ENCODE measurements at places on chromosomes 4 and X. TPM values are rescaled to one million over a fixed set of nuclear protein-coding genes. Genes with fewer than 3 reads are reported as not detected.
A peak's percentile ranks its signal among the peaks of the same experiment; 100 is the strongest.

STK32B gene
- 0.90 TPM for total RNA-seq

ADH6 gene
- not detected for total RNA-seq

IGFBP7 gene
- total RNA-seq: 527 TPM

PABPC1L2A gene
- not detected for total RNA-seq

GLRA3 gene
- not detected for total RNA-seq

DNA sequence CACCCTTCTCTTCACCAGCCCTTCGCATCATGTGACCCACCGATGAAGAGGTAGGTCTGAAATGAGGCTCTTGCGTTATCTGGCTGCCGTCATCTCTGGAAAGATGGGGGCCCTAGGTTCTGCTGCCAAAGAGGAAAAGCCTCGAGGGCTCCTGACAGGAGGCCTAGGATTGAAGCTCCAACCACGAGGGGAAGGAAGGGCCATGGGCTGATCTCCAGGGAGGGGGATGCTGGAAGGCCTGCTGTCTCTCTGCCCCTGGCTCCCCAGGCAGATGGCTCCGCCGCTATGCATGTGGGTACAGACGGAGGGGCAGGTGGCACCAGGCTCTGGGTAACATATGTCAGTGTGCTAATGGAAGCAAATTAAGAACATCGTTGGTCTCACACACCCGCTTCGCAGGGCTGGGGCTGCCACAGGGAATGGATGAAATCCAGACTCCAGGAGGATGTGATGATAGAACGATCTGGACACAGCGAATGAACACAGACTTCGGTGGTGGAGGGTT is 44.9 kb downstream of the AFAP1 start:
- no peak overlapping the region for H3K27ac ChIP-seq
- DNase-seq: no peak
- H3K36me3 ChIP-seq: no peaks in the 10 kb centered on the region
- no peaks in the 10 kb centered on the region for H3K27me3 ChIP-seq
- H3K4me1 ChIP-seq: no peaks in the 10 kb centered on the region

DNA sequence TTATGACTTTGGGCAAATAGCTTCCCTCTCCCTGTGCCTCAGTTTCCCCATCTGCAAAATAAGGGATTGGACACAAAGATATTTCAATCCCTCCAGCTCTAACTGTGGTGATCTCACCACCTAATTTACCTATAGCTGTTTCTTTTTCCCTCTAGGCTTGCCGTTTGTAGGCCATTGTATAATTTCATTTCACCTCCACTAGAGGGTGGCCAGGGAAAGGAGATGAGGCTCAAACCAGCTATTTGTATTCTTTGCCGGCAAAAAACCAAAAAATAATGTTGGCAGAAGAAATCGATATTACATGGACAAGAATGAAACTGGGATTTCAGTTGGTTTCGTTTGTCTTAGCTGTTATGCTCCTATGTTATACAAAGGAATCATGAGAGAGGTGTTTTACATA is 36.1 kb upstream of the DOCK11 start:
- no peaks in the 10 kb centered on the region for H3K36me3 ChIP-seq
- H3K27me3 ChIP-seq: no peaks in the 10 kb centered on the region
- no peak overlapping the region for H3K4me3 ChIP-seq
- no peak overlapping the region for H3K27ac ChIP-seq
- no peaks in the 10 kb centered on the region for H3K4me1 ChIP-seq
- DNase-seq: no peak

DNA sequence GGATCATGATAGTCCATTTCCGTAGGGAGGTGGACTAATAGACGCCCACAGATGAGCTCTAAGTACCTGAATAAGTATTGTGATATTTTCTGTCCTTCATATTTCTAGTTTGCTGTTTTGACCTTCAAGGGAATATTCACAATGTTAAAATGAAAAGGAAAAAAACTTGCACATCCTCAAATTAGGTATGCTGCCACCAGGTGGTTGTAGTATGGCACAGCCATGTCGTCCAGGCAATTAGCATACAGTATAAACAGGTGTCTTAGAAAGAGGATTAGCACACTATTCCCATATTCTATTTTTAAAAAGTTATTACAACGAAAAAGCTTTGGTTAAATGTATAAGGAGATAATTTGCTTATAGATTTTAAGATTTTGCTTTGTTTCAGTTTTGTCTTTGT is 802.0 kb downstream of the RPA4 start:
- H3K36me3 ChIP-seq: no peaks in the 10 kb centered on the region
- H3K4me3 ChIP-seq: no peak overlapping the region
- no peaks in the 10 kb centered on the region for H3K4me1 ChIP-seq
- no peaks in the 10 kb centered on the region for H3K27me3 ChIP-seq
- DNase-seq: no peak
- no peak overlapping the region for H3K27ac ChIP-seq

DNA sequence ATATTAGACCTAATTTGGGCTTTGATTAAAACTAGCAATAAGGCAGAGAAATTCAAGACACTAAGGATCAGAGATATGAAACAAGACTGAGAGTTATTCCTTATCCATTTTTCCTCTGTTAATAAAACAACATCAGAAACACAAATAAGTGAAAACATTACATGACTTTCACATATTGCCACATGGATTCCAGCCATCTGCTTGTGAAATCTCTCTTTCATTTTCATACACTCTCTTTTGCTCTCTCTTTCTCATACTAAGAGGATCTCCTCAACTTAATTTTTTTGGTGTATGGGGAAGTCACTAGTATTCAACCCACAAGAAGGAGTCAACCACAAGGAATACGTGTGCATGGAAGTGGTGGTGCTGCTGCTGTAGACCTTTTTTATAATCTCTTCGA is 183.0 kb downstream of the LDB2 start:
- no peak overlapping the region for H3K4me3 ChIP-seq
- H3K36me3 ChIP-seq: no peaks in the 10 kb centered on the region
- no peaks in the 10 kb centered on the region for H3K27me3 ChIP-seq
- no peak for DNase-seq

DNA sequence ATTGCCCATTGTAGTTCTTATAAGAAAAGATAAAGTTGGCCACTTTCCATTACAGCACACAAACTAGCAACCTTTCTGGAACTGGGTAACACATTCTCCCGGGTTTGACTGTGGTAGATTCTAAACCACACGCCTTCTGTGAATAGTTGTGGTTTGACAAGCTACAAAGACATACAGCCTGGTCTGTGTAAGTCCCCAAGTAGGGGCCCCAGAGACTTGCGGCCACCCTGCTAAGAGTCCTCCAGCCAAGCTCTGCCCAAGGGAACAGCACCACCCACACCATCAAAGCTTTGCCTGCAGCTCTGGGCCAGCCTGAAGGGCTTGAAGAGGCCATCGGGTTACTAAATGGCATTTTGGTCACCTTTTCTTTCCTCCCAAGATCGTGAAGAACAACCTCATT is 203.4 kb downstream of the MAML3 start:
- H3K4me3 ChIP-seq: no peak overlapping the region
- peak overlapping the region; percentile 59 for H3K27ac ChIP-seq
- H3K36me3 ChIP-seq: no peaks in the 10 kb centered on the region
- DNase-seq: no peak

GRCh38 chr4:71872767-71873415 is 89.0 kb upstream of the GC start:
- no peaks in the 10 kb centered on the region for H3K4me1 ChIP-seq
- DNase-seq: no peak
- H3K27ac ChIP-seq: no peak overlapping the region
- H3K36me3 ChIP-seq: no peaks in the 10 kb centered on the region
- no peak overlapping the region for H3K4me3 ChIP-seq

GRCh38 chr4:986879-987623 is at the start of gene IDUA:
Gene IDUA, plus strand, starts transcription at chr4:987044. Its CDS starts 41 bp downstream, at chr4:987085.
- peak within 1 kb of the TSS; percentile 4 for H3K27ac ChIP-seq
- DNase-seq: peak; percentile 77
- H3K4me3 ChIP-seq: peak within 1 kb of the TSS; percentile 76
- H3K27me3 ChIP-seq: no peaks in the 10 kb centered on the region

DNA sequence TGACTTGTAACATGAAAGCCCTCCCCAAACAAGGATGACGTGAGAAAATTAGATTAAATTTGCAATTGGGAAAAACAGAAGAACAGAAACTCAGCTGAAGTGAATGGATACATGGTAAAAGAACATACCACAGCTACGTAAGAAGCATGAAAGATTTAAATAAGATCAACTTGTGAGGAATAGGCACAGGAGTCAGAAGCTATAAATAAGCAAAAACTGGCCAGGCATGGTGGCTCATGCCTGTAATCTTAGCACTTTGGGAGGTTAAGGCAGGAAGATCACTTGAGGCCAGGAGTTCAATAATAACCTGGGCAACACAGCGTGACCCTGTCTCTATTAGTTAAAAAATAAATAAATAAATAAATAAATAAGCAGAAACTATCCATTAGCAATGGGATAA is 33.6 kb upstream of the ZCCHC13 start:
- H3K27me3 ChIP-seq: no peaks in the 10 kb centered on the region
- H3K27ac ChIP-seq: no peak overlapping the region
- no peak for DNase-seq
- H3K4me1 ChIP-seq: no peaks in the 10 kb centered on the region

All from left lung (tissue), 14 donors.